ENCODE measurements at places on chromosomes 2 and 18.

GRCh38 chr2:16506366-16506765 lies 159.3 kb downstream of the CYRIA start:
- H3K27me3 ChIP-seq: no peaks in the 10 kb centered on the region
- DNase-seq: no peak
- H3K4me1 ChIP-seq: no peaks in the 10 kb centered on the region
- H3K27ac ChIP-seq: no peak overlapping the region
- no peaks in the 10 kb centered on the region for H3K36me3 ChIP-seq
- H3K4me3 ChIP-seq: no peak overlapping the region

GRCh38 chr2:170361090-170361936 lies 183.4 kb downstream of the MYO3B start:
- H3K36me3 ChIP-seq: no peaks in the 10 kb centered on the region
- no peaks in the 10 kb centered on the region for H3K27me3 ChIP-seq
- no peaks in the 10 kb centered on the region for H3K4me1 ChIP-seq
- H3K4me3 ChIP-seq: no peak overlapping the region
- no peak for DNase-seq

GRCh38 chr2:190355968-190356644 lies 12.7 kb downstream of the INPP1 start:
- H3K27me3 ChIP-seq: no peaks in the 10 kb centered on the region
- no peaks in the 10 kb centered on the region for H3K4me1 ChIP-seq
- no peak overlapping the region for H3K27ac ChIP-seq
- no peak overlapping the region for H3K4me3 ChIP-seq

GRCh38 chr2:150178591-150178990 lies 308.9 kb downstream of the RND3 start:
- DNase-seq: no peak
- H3K36me3 ChIP-seq: no peaks in the 10 kb centered on the region
- H3K4me3 ChIP-seq: no peak overlapping the region
- no peaks in the 10 kb centered on the region for H3K4me1 ChIP-seq
- H3K27me3 ChIP-seq: no peaks in the 10 kb centered on the region
